ENCODE measurements at places on chromosomes 1 and 21. TPM values are rescaled to one million over a fixed set of nuclear protein-coding genes. Genes with fewer than 3 reads are reported as not detected.

Gene LCE2D
- total RNA-seq = not detected

Gene TSSK3
- total RNA-seq = not detected

DNA sequence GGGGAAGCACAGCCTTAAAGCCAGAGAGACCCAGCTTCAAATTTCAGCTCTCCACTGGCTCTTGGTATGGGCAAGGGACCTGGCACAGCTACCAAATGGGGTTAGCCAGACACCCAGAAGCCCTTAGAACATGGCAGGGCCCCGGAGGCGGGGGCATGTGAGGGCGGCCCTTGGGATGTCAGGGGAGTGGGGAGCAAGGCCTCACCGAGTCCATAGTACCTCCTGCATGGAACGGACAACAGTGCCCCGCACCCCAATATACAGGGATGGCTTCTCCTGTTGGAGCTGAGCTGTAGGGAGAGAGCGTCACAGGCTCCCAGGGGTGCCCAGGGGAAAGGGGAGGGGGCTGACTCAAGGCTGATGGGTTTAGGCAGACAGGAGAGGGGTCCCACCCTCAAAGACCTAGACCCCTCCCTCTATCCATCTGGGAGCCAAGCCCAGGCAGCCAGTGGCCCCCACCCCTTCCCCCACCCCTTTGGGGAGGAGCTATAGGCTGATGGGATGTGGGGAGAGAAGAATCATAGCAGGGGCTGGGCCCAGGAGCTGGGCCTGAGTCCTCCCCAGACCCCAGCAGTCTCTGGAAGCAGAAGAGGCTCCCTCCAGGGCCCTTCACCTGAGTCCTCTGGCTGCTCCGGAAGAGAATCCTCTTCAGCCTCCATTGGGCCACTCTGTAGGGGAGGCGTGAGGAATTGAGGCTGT lies 16.5 kb downstream of the SPOCD1 start:
- peaks cover 7% of the 10 kb centered on the region for H3K27me3 ChIP-seq
- no peaks in the 10 kb centered on the region for H3K4me1 ChIP-seq
- no peak overlapping the region for H3K27ac ChIP-seq

GRCh38 chr1:32336963-32337675 lies 1.1 kb upstream of the MARCKSL1 start:
- no peak overlapping the region for H3K27ac ChIP-seq
- peaks cover 16% of the 10 kb centered on the region for H3K4me1 ChIP-seq
- no peaks in the 10 kb centered on the region for H3K36me3 ChIP-seq
- H3K27me3 ChIP-seq = no peaks in the 10 kb centered on the region
- peak; percentile 57 for DNase-seq
- H3K4me3 ChIP-seq = no peak overlapping the region

GRCh38 chr1:12184008-12184681 lies 17.4 kb downstream of the TNFRSF1B start:
- peaks cover 13% of the 10 kb centered on the region for H3K4me1 ChIP-seq
- H3K36me3 ChIP-seq = no peaks in the 10 kb centered on the region
- no peak overlapping the region for H3K4me3 ChIP-seq
- peak; percentile 73 for DNase-seq
- H3K27me3 ChIP-seq = no peaks in the 10 kb centered on the region
- peak overlapping the region; percentile 87 for H3K27ac ChIP-seq

DNA sequence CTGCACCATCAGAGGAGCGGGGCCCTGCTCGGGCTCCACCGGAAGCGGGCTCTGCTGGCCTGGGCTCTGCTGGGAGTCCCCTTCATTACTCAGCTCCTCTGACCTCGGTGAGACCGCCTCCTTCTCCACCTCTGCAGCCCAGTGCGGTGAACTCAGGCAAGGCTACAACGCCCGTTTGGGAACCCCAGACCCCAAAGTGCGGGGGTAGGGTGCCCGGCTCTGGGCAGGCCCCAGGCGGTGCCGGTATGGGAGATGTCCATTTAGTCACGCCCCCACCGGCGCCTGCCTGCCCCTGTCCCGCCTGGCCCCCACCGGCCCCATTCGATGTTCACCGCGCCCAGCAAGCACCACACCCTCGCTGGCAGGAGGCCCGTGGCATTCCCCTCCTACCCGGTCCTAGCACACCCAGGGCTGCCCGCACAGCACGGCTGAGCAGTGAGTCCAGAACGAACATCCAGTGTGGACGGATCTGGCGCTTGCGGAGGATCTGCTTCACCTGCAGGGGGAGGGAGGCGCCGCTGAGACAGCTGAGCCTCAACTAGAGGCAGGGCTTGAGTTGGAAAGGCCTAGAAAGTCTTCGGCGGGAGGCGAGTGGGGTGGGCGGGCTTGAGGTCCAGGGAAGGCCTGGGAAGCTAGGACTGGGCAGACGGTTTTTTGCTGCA lies 10.0 kb downstream of the MAP3K6 start:
- H3K36me3 ChIP-seq = no peaks in the 10 kb centered on the region
- H3K27ac ChIP-seq = peak overlapping the region; percentile 79
- H3K4me3 ChIP-seq = no peak overlapping the region
- peaks cover 25% of the 10 kb centered on the region for H3K4me1 ChIP-seq
- peak; percentile 87 for DNase-seq
